ENCODE measurements at places on chromosomes 1 and 21.

- DNase-seq: no peak
Observed at GRCh38 chr1:32929366-32929765, 28.2 kb upstream of the TMEM54 start.

DNA sequence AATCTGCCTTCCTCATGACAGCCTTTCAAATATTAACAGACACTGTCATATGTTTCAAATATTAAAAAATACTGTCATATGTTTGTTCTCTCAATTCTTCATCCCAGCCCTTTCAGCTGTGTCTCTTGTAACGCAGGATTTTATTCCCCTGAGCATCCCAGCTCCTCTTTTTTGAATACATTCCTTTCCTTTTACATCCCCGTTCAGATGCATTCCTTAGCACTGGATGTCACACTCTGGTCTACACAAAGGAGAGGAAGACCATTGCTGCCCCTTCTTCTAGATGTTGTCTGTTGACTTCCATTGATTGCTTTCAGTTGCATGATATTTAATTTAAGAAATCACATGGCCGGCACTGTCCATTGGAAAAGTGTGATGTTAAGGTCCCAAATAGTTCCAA lies 117.4 kb upstream of the PAXBP1 start:
- DNase-seq: no peak

DNA sequence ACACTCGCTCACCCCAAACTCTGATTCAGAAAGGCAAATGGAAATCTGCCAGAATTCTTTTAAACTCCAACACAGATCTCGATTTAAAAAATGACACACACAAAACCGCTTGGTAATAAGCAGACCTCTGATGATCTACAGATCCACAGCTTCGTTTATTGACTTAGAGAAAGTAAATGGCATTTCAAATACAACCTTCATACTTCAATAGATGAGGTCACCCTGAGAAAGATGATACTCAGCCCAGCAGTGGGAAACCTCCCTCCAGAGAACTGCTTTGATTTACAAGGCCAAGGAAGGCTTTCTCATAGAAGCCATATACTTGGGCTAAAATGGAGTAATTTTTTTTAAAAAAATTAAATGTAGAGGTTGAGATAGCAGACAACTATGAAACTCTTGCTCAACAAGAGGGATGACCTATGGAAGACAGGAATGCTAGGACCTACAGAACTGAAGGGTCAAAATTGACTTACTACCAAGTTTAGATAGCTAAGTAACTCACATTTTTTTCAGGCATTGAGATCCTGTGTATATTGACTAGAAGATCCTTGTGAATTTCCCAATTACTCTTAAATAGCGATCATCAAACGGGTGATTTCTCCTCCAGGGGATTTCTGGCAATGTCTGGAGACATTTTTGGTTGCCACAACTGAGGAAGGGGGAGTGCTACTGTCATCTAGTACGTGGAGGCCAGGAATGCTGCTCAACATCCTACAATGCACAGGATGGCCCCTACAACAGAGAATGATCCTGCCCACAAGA lies 143.9 kb downstream of the CLIC6 start:
- DNase-seq: peak; percentile 60

- DNase-seq: no peak
Observed at GRCh38 chr21:36166705-36167104, 10.1 kb downstream of the DOP1B start.
